ENCODE measurements at places on chromosomes 6 and 20. TPM values are rescaled to one million over a fixed set of nuclear protein-coding genes. Genes with fewer than 3 reads are reported as not detected.

GRCh38 chr6:85644279-85644762 is 1.6 kb upstream of the SYNCRIP start:
- no peak for DNase-seq

- no peak for DNase-seq
These were observed 70.4 kb upstream of the FUCA2 start for GRCh38 chr6:143581835-143582480.

DNA sequence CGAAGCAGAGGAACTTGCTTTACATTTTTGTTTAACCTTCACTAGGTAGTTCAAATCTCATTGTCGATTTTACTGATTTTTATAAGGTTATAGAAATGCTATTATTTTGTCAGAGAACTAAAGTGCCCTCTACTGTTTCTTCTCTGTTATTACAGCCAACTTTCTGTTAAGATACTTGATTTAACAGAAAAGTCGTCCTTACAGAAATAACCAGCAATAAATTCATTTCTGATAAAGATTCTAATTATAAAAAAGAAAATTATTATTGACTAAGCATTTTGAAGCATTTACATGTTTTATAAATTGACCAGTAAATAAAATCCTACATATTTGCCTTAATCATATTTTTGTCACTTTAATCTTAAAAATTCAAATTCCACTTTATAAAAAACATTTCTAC is 60.8 kb downstream of the OGFRL1 start:
- peak; percentile 53 for DNase-seq

DNA sequence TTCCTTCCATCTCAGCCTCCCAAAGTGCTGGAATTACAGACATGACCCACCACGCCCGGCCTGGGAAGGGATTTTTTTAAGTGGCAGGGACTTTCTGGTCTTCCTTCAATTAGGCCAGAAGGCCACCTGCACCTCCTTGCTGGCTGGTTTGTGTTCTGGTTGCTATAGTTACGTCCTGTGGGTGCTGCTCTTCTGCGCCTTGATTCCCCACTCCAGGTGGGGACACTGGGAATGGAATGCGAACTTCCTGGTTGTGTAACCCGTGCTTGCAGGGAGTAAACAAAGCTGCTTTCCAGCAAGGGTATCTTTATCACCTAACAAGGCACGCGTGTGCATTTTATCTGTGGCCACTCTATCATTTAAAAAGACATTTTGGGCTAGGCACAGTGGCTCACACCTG is 117.7 kb downstream of the PLEKHG1 start:
- no peak for DNase-seq

DNA sequence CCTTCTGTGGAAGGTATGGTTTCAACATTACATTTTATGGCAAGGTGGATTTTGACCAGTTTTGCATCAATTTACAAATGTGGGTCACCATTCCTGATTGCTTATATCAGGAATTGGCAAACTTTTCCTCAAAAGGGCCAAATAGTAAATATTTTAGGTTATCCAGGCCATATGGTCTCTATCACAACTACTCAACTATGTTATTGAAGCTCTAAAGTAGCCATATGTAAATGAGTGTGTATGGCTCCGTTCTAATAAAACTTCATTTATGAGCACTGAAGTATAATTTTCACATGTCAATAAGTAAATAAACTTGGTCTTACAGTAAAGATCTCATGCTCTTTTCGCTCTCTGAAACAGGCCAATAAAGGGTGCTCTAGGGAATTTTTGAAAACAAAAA is 362.7 kb upstream of the SASH1 start:
- DNase-seq, result no peak

SLC25A27 gene
- 3.4 TPM for total RNA-seq

ULBP2 gene
- total RNA-seq, result 7.0 TPM

FOXS1 gene
- total RNA-seq, result not detected

CBLN4 gene
- not detected for total RNA-seq

TSPO2 gene
- not detected for total RNA-seq

Measured in endothelial cell of umbilical vein (primary cell).